C1 segment of cervical spinal cord (tissue), 14 donors: ENCODE measurements at places on chromosomes 12 and 14.
A peak's percentile ranks its signal among the peaks of the same experiment; 100 is the strongest.

DNA sequence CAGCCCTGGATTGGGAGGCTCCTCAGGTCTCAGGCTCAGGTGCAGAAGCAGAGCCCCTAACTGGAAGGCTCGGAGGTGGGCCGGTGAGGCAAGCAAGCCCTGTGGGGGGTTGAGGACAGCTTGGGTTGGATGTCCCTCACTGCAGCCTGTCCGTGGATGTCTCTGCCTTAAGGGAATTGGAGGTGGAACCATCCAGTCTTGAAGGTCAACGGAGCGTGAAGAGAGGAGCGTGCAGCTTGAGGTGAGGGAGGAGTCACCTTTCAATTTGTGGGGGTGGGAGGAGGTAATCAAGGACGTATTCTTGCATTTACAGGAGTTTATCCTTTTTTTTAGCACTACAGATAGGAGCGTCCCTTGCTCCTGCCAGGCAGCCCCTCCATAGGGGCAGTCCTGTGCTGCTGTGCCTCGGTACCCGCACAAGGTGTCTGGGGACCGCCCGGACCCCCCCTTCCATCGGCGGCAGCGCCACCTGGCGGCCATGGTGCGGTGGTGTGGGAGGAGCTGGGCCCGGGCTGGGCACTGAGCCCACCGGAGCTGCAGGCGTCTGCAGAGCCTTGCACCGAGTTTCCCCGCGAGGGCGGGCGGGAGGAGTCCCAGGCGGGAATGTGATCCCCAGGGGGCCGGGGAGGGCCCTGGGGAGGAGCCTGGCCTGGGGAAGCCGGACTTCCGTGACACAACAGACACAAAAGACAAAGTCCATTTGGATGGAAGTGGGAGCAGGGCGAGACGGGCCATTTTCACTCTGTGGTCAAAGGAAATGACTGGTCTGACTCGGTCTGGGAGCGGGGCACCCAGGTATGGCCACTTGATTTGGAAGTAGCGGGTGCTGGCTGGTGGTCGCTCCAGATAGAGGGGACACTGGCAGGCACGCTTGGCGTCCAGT, 864 bp downstream of the DNAJC22 start:
- peak; percentile 82 for DNase-seq

GRCh38 chr14:74605531-74606223, 6.4 kb downstream of the LTBP2 start:
- no peak for DNase-seq

DNA sequence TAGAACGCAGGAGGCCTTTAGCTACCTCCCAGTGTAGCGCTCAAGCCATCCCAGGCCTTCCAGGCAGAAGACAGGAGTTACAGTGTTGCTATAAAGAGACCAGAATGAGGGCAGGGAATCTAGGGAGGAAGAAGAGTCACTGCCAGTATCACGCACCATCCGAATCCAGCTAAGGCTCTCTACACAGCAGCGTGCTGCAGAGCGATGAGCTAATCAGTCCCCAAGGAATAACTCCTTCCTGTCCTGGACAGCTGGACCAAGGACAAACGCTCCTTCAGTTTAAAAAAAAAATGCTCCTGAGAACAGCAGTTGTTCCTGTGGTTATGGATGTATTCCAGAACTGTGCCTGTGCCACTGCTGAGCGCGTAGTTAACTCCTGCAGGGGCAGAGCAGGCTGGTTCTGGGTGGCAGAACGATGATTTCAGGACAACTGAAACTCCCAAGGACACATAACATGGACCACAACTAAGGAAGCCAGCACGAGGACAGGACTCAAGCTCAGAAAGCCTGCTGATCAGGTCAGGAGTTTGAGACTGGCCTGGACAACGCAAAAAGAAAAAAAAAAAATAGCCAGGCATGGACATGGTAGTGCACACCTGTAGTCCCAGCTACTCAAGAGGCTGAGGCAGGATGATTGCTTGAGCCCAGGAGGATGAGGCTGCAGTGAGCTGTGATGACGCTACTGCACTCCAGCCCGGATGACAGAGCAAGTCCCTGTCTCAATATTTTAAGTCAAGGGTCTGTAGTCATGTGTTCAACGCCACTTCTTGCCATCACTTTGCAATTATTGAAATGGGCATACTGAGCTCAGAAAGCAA, 2.6 kb downstream of the IFFO1 start:
- DNase-seq: no peak

DNA sequence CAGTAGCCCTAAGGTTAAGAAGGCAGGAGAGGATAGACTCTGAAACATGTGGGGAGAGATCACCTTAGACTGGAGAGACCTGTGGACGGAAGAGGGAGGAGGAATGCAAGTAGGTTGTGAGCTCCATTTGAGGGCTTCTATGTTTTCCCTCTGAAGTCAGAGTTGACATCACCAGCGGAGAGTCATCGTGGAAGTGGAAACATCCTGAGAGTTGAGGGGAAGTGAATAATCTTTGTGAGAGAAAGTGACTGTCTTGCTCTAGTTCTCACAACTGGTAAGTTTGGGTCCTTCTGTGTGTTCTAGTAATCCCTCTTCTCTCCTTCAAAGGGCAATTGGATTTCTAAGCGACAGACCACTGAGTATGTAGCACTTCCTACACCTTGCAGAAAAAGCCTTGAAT, 103.6 kb upstream of the CCND2 start:
- DNase-seq: no peak

DNA sequence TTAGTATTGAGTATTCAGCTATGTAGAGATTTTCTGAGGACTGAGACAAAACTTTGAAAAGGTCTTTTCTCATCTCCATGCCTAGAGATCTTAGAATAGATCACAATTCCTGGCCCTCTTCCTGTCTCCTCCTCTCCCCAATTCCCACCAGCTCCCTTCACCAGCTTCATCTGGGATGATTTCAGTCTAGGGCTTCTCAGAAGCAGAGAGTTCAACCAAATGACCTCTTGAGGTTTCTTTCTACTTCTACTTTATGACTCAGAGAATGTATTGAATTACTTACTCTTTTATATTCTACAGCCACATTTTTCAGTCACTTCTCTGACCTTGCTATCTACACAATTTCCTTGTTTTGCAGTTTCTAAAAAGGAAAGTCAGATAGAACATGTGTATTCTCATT, 19.4 kb upstream of the SNX6 start:
- DNase-seq: no peak

GRCh38 chr12:47843226-47843980, 23.7 kb upstream of the HDAC7 start:
- no peak for DNase-seq

DNA sequence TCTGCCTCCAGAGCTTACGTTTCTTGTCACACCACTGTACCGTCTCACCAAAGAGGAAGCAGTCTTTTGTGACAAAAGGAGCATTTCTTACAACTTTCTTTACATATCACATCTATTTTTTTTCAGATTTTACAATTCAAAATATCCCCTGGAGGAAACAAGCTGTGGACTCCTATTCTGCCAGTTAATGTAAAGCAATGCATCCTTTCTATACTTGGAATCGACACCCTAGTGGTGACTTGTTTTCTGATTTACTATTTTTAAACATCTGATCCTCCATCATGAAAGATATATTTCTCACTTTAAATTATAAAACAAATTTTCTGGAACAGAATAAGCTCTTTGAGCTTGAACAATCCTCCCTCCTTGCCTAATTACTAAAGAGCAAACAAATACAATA, 34.8 kb downstream of the AICDA start:
- DNase-seq: no peak

GRCh38 chr12:92143686-92144630, 1.7 kb downstream of the BTG1 start:
- peak; percentile 66 for DNase-seq

GRCh38 chr12:88417531-88417930, 162.7 kb downstream of the KITLG start:
- no peak for DNase-seq

- DNase-seq: peak; percentile 43
These were observed 59.9 kb downstream of the SLC6A12 start for GRCh38 chr12:154058-154457.

DNA sequence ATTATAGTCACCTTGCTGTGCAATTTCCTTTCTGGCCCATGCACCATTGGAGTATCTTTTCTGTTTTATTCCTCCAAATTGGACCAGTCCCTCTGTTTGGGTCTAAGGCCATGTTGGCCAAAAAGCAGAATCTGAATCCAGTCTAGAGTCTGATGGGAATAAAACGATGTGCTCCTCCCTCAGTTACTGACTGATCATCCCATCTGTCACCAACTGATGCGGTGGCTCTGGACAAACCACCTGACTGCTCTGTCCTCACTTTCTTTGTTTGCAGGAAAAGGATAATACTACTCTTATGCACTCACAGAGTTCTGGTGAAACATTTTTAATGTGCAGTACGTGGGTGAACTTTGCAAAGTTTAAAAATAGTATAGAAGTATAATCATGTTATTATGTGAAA, 120.2 kb upstream of the HIF1A start:
- DNase-seq: no peak

- DNase-seq: no peak
These were observed 14.4 kb downstream of the HHIPL1 start for GRCh38 chr14:99659333-99659741.

GRCh38 chr12:113081873-113082272, 25.3 kb downstream of the DTX1 start:
- no peak for DNase-seq

GRCh38 chr14:95497561-95498011, 18.9 kb downstream of the SYNE3 start:
- no peak for DNase-seq

GRCh38 chr12:34236073-34236472, 213.8 kb downstream of the ALG10 start:
- DNase-seq: no peak

GRCh38 chr12:124553862-124554428, 13.5 kb downstream of the NCOR2 start:
- no peak for DNase-seq

DNA sequence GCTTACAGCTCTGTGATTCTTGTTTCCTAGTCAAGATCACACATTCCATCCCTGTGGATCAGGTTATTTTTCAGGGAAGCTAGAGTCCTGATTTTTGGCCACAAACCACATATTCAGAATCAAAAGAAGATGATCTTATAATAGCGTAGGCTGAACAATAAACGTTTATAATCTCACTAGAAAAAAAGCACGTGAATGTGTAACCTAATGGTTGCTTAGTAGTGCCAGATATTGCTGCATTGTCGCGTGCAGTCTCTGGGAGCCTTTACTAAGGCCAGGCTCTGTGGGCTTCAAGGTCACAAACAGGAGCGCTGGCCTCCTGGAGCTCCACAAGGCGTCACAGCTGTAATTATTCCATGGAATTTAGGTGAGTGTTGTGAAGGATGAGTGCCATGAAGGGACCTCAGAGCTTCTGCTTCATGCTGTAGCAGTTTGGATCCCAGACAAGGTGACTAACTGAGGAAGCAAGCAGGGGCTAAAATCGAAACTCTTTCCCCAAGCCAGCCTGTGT, 17.4 kb downstream of the CDKN1B start:
- DNase-seq: no peak

- no peak for DNase-seq
These were observed 17.8 kb downstream of the ANKLE2 start for GRCh38 chr12:132743831-132744230.

- no peak for DNase-seq
These were observed 18.9 kb downstream of the PYROXD1 start for GRCh38 chr12:21456291-21456780.

DNA sequence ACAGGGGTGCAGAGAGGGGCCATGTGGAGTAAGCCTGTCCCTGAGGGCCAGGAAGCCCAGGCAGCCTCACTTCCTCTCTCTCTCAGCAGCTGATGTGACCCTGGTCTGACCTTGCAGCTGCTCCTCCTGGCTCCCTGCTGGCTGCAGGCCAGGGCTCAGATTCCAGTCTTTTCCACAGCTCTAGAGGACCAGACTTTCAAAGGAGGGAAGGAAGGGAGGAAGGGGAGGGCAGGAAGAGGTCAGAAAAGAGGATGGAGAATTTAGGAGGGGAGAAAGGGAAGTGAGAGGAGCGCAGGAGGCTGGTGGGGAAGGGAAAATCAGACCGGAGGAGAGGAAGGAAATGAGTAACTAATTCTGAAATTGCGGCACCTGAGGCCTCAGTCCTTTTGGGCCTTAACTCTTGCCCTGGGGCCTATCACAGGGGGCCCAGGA, 40.9 kb upstream of the VASH1 start:
- DNase-seq: no peak

DNA sequence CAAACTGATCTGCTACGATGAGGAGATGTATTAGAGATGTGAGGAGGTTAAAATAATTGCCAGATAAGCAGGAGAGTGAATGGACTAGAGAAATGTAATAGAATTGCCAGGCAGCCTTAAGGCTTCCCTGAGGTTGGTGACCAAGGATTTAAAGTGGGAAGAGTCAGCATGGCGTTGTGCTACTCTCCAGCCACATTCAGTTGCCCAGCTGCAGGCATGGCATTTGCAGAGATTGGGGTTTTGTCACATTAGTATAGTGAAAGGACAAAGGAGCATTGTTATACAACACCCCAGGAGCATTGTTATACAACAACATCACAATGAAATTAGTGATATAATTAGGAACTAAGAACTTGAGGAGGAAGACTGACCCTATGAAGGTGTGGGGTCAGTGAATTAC, 31.7 kb downstream of the MARK3 start:
- DNase-seq: no peak

DNA sequence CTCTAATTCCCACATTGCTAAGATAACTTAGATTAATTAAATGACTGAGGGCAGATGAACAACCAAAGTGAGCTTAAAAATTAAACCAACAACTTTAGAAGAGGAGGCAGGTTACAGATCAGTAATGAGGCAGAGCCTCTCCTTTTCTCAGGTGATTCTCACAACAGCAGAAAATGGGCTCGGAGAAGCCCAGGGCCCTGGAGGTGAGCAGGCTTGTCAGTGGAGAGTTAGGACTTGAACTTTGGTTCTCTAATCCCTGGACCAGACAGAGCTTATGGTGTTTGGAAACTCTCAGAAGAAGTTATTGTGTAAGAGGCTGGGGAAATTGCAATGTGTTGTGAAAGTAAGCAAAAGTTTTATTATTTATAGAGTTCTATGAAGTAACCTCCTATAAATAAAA, 2.8 kb downstream of the TRHDE start:
- no peak for DNase-seq

- no peak for DNase-seq
These were observed 394.5 kb upstream of the ATP2B1 start for GRCh38 chr12:90102957-90103652.

- DNase-seq: no peak
These were observed 6.4 kb upstream of the TC2N start for GRCh38 chr14:91873471-91874415.

DNA sequence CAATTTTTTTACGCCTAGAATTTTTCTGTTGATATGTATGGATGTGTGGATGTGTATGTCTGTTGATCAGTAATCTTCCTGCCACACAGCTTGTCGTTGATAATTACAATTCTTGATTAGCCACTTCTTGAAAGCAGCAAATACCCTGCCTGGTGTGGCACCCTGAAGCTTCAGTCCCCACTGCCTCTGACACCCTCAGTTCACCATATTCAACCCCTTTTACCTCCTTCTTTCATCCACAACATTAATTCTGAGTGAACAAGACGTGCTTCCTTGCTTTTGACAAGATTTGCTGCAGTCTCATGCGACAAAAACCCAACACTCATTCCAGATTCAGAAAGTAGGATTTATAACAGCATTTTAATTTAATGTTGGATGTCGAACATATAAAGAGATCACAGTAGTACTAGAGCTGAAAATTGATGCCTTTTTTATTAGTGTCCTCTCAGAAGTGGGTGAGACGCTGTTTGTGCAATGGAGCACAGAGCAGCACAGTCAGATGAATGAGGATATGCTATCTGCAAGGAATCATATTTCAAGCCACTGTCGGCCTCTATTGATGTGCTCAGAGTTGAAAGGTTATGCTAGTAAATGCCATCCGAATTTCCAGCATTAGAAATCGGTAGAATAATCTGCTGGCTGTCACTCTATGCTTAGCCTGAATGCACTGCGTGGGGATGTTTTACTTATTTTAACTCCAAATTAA, 383.7 kb downstream of the EGLN3 start:
- DNase-seq: no peak

GRCh38 chr12:39919790-39920189, 186.1 kb downstream of the SLC2A13 start:
- no peak for DNase-seq
